NCI-H82 (cell line): ENCODE measurements at places on chromosomes 13 and 19.

- no peak for DNase-seq
Measured at GRCh38 chr13:28031220-28031895, 42.9 kb upstream of the URAD start.

DNA sequence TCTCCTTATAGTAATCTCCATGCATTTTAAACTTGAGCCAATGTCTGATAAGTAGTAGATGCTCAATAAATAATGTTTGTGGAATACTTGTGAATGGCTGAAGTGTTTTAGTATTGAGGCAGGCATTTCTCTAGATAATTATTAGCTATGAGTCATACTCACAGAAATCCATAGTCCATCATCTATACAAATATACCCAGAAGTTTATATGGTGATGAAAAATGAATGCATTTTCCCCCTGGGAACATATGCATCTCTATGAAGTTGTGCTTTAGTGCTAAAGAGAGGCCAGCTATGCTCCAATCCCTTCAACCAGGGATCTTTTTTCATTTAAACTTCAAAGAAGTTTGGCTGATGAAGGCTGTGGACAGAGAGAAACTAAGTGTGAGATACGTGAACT, 17.2 kb downstream of the MBNL2 start:
- DNase-seq = no peak

- DNase-seq = no peak
Measured at GRCh38 chr13:39773833-39774232, 118.4 kb downstream of the COG6 start.

DNA sequence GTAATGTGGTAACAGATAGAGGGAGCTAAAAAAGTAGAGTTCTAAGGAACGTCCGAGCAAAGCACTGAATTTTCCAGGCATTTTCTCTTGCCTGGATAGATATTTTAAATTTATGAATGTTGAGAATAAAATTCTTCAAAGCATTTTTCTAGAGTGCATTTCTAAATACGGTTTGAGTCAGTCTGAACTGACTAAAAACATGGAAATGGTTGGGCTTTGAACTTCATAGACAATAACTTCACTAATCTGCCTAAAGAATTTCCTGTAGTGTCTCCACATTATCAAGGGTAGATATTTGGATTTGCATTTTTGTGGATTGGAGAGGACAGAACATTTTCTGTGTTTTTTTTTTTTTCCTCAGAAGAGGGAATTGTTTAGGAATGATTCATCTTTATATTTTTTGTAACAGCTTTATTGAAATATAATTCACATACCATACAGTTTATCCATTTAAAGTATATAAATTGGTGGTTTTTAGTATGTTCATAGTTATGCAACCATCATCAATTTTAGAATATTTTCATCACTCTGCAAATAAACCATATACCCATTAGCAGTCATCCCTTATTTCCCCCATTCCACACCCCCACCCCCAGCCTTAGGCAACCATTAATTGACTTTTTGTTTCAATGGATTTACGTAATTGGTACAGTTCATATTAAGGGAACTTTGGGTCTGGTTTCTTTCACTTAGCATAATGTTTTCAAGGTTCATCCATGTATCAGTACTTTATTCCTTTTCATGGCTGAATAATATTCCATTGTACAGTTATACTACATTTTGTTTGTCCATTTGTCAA, 20.7 kb downstream of the GARRE1 start:
- no peak for DNase-seq

DNA sequence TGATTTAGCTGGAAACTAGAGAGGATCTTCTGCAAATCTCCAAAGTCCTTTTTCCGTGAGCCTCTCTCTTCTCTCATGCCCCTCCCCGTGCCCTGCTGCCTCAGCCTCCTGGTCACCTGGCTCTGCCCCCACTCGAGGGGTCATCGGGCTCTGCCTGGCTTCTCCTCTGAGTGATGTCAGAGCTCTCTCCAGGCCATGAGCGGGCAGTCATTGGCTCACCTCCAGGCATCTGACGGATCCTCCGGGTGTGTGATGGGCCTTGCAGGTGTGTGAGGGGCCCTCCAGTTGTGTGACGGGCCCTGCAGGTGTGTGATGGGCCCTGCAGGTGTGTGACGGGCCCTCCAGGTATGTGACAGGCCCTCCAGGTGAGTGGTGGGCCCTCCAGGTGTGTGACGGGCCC, 10.3 kb upstream of the GAS6 start:
- DNase-seq = no peak

DNA sequence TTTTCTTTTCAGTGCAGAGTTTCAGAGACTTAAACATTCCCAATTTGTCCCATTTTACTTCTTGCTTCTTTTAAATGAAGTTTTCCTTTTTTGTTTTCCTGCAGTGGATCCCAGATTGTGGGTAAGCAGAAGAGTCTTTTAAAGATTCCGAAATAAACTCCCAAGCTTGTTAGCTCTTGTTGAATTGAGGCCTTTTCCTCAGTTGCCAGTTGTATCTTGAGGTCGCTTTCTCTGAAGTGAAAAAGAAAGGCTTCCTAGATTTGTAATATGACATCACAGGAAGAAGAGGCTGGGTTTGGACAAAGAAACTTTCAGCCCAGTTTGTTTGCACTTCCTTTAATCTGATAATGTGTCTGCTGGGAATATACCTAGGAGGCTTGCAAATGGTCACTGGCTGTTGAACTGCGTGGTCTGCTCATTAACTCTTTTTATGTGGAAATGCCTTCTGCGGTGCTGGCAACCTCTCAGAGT, at the start of gene LPAR6:
LPAR6 (minus strand) TSS at position 233 of the 471 bp plus-strand sequence. CDS start 690 bp downstream, outside the sequence.
- peak; percentile 32 for DNase-seq

DNA sequence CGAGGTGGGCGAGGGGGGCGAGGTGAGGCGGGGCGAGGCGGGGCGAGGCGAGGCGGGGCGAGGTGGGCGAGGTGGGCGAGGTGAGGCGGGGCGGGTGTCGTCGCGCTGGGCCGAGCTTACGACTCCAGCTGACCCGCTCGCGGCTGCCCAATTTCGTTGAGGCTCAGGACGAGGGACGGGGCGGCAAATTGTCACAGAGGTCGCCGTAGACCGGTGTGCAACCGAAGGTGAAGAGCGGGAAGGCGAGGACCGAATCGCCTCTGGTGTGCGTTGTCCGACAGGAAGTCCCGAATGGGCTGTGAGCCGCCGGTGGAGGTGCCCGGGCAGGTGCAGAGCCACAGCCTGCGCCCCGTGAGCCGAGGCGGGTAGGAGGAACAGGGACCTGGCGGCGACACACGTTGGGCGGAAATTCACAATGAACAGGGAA, at the start of gene LACC1:
LACC1 (plus strand) TSS at position 150 of the 427 bp plus-strand sequence. CDS start 1,082 bp downstream, outside the sequence.
- DNase-seq = no peak

DNA sequence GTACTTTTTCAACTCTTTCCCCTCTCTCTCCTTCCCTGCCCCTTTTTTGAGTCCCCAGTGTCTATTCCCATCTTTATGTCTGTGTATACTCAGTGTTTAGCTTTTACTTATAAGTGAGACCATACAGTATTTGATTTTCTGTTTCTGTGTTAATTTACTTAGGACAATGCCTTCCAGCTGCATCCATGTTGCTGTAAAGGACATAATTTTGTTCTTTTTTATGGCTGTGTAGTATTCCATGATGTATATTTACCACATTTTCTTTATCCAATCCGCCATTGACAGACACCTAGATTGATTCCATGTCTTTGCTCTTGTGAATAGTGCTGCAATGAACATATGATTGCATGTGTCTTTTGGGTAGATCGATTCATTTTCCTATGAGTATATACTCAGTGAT, 10.7 kb upstream of the ZC3H13 start:
- DNase-seq = no peak

DNA sequence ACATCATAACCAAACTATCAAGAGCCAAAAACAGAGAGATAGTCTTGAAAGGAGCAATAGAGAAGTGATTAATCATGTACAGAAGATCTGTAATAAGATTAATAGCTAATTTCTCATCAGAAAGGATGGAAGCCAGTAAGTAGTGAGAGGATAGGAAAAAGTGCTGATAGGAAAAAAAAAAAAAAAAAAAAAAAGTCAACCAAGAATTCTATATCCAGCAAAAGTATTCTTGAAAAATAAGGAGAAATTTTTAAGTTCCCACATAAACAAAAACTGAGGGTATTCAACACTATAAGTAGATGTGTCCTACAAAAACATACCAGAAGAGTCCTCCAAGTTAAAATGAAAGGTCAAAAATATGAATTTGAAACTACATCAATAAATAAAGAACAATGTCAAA, 218.7 kb upstream of the GPC6 start:
- DNase-seq = no peak

- no peak for DNase-seq
Measured at GRCh38 chr19:19428746-19429145, 23.3 kb downstream of the GATAD2A start.

DNA sequence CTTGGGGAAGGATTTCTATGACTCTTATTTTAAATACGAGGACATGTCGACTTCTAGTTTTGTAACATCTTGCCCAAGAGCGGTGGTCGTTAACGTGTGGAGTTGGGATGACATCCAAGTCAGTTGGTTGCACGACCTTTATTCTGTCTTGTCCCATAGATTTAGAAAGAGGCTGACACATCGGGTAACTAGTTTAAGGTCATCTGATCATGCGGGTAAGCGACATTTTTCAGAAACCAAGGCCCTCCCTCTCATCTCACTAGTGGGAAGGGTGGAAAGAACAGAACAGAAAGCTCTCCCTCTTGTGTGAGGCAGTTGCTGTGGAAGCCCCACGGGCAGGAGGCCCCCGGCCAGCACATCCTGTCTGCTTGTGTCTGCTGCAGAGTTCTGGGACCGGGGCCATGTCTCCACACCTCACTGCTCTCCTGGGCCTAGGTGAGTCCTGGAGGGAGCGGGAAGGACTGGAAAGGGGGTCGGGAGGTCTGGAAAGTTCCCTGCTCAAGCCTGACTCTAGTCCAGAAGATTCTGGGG, at the start of gene LAIR2:
LAIR2 (plus strand) TSS at position 314 of the 531 bp plus-strand sequence; CDS start at position 402, 88 bp downstream.
- no peak for DNase-seq

DNA sequence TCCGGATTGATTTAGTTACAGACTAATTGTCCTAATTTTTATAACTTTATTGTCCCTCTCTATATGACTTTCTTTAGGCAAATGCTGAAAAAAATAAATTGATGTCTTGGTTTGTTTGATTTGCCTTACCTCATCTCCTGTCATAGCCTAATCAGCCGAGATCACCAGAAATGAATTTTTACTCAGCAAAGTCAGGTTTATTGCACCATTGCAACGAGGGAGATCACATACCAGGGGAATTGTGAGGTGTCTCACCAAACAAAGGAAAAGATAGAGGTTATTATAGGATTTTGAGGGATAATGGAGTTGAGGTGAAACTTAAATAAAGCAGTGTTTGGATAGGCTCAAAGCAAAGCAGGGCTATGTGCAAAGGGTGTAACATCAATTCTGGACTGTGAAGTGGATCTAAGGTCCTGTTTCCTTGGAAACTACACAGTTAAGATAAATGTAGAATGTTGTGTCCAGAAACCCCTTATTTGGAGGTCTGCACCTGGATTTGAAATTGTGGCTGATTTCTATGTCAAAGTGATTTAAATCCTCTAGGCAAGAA, 372.6 kb downstream of the OXGR1 start:
- no peak for DNase-seq

GRCh38 chr13:74620308-74620707, 486.1 kb upstream of the KLF12 start:
- DNase-seq = no peak

DNA sequence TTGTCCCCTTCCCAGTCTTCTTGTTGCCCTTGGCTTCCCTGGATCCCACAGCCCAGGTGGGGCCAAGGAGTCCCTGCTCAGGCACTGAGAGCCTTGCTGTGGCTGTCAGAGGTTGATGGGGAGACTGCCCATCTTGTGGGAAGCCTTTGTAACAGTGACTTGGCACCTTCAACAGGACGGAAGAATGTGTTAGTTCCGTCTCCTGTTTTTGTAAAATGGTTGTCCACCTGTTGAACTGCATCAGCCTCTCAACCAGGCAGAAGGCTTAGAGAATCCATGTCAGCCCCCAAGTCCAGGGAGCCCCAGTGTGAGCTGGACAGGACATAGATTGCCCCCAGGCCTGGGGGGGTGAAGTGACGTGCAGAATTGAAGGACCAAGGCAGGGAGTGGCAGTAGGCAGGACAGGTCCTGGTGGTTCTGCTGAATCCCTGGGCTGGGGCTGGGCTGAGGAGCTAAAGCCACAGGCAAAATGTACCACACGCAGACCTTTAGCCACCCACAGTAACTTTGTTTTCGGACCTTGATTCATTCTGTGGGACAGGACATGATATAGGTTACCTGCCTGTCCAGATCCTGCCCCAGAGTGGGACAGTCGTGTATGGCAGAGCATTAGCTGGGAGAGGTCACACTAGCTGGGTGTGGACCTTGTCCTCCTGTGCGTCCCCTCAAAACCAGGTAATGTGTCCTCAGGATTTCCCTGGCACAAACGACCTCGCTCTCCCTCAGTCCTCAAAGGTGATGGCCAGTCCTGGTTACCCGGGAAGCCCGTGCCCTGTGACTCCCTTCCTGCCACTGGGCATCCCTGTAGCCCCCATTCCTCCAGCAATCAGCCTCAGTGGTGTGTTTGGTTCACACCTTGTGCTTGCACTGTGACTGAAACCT, 47.0 kb downstream of the GATAD2A start:
- DNase-seq = no peak

- no peak for DNase-seq
Measured at GRCh38 chr19:8663920-8664670, 33.7 kb downstream of the NFILZ start.

GRCh38 chr13:109985871-109986450, 199.6 kb upstream of the IRS2 start:
- DNase-seq = no peak

DNA sequence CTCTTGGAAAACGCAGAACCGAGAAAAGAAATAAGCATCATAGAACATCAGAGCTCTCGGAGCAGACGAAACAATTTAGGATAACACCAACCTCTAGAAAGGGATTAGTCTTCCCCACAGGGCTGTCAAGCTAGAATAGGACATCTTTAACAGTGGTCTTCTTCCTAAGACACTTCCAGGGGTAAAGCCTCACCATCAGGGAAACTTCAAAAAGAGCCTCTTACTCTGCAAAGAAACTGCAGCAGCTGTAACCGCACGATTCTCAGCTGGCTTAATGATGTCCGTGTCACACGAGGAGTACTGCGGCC, 642 bp downstream of the ZNF571 start:
- DNase-seq = no peak

DNA sequence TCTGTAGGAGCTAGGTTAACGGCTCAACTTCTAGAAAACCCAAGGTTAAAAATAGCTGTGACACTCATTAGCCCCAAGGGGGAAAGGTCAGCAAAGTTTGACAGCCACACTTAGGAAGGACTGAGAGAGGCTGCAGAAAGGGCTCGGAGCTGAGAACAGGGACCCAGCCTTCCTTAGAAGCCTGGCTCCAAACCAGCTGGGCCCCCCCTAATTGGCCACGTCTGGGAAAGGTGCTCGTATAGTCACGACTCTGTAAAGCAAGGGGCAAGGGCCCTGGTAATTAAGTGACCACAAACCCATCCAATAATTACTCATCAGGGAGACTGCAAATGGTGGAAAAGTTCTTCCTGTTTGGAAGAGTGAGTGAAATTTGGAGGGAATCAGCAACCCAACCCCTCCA, 90.5 kb downstream of the RNASEH2B start:
- no peak for DNase-seq
